ENCODE measurements at places on chromosomes 7 and 10.
A peak's percentile ranks its signal among the peaks of the same experiment; 100 is the strongest.

DNA sequence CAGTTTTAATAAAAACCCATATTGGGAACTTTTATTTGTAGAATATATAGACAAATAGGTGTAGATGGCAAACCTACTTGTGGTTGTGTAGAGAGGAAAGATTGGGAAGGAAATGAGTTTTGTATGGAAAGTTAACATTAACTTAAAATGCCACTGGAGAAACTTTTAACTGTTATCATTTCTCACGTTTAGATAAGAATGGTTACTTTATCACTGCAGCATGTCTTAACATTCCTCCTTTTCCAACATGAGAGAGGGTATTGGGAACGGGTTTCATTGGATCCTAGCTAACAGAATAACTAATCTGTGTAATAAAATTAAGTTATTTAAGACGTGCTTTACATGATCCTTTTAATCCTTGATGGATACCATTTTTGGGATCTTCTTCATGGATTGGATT lies 1.8 kb downstream of the LUC7L2 start:
- peak; percentile 13 for DNase-seq

GRCh38 chr10:79356104-79356503 lies 8.8 kb downstream of the PPIF start:
- DNase-seq: no peak

DNA sequence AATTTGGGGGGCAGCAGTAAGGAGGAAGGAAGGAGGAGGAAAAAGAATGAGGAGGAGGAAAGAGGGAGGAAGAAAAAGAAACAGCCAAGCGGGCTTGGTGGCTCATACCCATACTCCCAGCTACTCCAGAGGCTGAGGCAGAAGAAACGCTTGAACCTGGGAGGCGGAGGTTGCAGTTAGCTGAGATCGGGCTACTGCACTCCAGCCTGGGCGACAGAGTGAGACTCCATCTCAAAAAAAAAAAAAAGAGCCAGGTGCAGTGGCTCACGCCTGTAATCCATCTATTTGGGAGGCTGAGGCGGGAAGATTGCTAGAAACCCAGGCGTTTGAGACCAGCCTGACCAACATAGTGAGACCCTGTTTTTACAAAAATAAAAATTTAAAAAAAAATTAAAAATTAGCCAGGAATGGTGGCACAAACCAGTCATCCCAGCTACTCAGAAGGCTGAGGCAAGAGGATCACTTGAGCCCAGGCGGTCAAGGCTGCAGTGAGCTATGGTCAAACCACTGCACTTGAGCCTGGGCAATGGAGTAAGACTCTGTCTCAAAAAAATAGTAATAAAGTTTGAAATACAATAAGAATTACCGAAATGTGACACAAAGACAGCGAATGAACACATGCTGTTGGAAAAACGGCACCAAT lies 14.1 kb upstream of the CRCP start:
- peak; percentile 29 for DNase-seq

DNA sequence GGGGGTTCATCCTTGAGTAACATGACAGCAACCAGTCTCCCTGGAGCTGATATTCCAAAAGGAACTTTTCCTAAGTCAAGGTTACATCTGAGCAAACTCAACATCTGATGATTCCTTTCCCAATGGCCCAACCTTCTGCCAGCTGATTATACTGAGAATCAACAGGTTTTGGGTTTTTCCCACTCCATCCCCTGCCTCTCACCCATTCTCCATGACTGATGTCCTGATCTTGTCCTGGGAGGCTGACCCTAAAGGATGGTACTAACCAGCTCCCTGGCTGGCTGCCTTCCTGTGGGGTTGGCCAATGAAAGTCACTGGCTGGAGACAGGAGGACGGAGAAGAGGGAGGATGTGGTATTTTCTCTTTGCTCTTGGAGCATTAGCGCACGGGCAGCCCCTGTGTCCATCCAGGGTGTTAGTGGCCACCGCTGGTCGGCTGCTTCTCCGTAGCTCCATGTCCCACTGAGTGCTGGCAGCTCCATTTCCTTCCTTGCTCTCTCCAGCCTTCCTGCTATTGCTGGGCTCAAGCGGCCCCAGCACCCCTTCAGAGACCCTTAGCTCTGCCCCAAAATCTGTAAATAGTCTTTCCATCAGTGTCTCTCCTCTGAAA lies 306.2 kb upstream of the PITRM1 start:
- DNase-seq: no peak

DNA sequence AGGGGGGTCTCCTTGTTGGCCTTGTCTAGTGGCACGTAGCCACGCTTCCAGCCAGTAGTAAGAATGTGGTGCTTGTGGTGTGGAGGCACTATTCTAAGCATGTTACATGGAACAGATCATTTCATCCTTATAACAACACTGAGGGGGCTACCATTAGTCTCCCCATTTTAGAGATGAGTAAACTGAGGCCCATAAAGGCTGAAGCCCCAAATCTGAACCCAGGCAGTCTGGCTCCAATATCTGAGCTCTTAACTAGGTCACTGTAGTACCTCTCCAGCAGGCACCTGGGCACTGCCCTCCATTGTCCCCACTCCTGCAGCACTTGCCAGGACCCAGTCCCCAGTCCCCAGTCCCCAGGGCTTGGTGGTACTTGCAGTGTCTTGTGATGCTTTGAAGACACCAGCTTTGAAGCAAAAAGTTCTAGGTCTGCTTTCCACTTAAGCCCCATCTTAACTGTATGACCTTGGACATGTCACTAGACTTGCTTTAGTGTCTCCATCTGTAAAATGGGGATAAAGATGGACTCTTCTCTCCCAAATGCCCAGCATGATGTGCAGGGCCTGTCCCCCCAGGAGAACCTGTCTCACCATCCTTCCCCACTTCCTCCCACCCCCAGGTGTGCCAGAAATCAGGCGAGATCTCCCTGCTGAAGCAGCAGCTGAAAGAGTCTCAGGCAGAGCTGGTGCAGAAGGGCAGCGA lies 6.4 kb downstream of the LZTS2 start:
- no peak for DNase-seq

DNA sequence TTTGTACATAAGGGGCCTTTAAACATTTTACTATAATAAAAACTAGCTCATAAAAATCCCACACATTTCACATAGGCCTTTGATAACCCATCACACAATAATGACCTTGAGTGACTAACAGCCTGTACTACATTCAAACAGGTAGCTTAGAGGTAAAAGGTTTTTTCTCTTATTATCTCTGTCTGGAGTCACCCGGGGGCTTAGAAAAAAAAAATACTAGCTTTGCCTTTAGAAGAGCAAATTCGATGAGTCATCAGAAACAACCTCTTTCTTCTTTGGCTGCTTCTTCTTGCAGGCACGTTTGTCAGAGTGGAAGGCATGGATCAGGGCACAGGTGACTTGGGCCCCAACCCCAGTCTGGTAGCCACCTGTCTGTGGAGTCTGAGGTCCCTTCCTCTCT lies 43.4 kb upstream of the ADO start:
- no peak for DNase-seq

DNA sequence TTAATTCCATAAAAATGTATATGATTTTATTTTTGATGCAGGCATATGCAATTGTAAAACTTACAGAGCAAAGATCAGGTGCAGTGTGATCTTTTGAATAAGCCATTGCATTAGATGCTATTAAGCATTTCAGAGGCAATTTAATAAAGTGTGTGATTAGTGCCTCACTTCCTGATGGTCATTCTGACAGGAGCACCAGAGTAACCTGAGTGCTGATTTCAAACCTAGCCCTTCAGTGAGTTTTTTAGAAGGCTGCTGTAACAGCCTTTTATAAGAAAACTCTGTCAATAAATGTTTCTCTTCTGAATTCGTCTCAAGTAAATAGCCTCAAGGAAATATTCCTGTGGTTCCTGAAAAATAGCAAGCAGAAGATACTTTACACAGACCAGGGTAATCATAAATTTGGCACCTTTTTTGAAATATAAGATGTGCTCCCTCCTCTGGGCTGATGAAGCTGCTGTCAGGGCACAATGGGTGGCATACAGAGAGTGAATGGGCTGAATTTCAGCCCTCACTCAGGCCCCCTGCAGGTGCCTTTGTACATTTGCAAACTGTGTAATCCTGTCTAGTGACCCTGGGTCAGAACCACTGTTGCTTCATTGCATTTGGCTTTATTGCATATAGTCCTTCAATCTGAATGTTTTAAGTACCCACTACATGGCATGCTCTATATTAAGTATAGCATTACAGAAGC lies 193.7 kb upstream of the CSTF2T start:
- peak; percentile 43 for DNase-seq

DNA sequence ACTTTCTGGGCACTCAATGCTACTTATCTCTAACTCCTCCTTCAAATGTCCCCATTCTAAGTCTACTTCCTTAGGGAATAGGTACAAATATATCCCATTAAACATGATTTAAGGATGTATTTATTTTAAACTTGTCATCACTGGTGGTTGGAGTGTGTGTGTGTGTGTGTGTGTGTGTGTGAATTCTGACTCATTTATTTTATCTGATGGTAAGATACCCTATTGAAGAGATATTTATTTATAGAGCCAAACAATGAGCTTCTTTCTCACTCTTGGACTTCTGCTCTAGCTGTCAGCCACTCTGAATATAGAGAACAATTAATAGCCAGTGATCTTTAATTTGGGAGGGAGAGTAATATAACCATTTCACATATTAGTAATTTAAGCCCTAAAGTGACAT lies 17.8 kb upstream of the MAGI2 start:
- DNase-seq: no peak

GRCh38 chr7:44750921-44751571 lies 2.4 kb downstream of the ZMIZ2 start:
- no peak for DNase-seq

DNA sequence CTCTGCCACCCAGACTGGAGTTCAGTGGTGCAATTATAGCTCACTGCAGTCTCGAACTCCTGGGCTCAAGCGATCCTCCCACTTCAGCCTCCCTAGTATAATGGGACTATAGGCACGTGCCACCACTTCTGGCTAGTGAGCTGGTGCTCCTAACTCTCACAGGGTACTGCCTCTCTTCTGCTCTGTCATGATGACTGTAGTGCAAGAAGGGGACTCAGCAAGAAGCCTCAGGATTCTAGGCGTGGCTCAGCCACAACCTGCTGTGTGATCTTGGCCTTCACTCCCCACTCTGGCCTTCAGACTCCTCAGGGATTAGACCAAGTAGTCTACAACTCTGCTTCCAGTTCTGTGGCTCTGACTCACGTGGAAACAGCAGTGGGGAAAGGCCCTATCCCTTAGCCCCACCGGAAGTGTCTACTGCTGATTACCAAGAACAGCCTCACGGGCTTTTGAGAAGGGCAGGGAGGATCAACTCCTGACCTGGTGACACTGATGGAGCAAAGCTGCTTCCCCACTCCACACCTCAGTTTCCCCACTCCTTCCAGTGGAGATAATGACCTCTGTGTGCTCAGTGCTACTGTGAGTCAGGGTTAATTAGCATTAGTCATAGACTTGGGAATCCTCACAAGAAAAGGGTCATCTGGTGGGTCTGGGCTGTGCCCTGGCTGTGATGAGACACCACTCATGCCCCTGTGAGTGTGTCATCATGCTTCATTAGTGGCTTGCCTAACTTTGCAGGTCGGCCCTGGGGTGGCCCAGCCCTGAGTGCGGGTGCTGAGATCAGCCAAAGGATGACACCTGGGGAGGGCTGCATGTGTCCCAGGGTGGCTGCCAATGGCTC lies 41.1 kb downstream of the ZC3HC1 start:
- peak; percentile 39 for DNase-seq
